ENCODE measurements at places on chromosomes 4 and X. TPM values are rescaled to one million over a fixed set of nuclear protein-coding genes. Genes with fewer than 3 reads are reported as not detected.
A peak's percentile ranks its signal among the peaks of the same experiment; 100 is the strongest.

DNA sequence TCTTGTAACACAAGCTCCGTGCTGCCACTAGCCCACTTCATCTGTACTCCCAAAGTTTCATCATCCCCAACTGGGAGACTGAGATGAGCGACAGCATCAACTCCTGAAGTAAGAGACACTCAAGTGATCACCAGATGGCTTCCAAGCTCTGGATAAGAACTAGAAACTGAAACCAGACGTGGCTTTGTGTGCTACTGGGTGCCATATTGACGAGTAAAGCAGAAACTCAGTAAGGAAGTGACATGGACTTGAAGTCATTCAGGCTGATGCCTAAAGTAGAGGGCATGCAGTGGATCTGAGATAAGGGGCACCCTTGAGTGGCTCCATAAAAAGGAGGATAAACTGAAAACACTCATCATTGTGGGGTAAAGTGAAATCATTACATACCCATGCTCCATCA is 72.4 kb downstream of the PCYT1B start:
- no peak for DNase-seq

Gene VCX3B
- not detected for total RNA-seq

Gene UGT2B10
- not detected for total RNA-seq

Gene DDX53
- not detected for total RNA-seq

GRCh38 chrX:11269006-11269405 is 24.2 kb upstream of the AMELX start:
- no peak for DNase-seq

Gene CCNB3
- total RNA-seq = 0.25 TPM

Gene SMIM10
- total RNA-seq = 2.1 TPM

Gene FABP2
- total RNA-seq = not detected

Gene ASB5
- not detected for total RNA-seq

Gene TMPRSS11D
- total RNA-seq = not detected

Gene SRPX2
- not detected for total RNA-seq

Gene TSPAN7
- total RNA-seq = 0.74 TPM

Gene ARMCX1
- 4.7 TPM for total RNA-seq

DNA sequence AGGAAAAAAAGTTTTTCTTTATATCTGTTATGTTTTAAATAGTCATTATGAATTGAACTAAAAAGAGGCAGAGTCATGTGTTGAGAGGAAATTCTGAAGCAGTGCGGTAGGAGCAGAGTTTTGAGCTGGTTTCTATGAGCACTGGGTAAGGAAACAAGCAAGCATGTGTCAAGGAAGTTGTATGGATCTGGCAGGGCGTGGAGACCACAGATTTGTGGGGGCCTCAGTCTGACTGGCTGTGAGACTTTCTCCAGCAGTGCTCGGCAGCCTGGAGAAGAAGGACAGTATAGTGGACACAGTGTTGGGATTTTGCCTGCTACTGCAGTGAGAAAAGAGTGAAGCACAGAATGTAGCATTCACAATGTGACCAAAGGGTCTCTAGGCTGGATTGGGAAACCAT is 399.1 kb downstream of the INPP4B start:
- no peak for DNase-seq

- DNase-seq = no peak
These were observed 236.1 kb downstream of the FBXO8 start for GRCh38 chr4:174047363-174047762.

DNA sequence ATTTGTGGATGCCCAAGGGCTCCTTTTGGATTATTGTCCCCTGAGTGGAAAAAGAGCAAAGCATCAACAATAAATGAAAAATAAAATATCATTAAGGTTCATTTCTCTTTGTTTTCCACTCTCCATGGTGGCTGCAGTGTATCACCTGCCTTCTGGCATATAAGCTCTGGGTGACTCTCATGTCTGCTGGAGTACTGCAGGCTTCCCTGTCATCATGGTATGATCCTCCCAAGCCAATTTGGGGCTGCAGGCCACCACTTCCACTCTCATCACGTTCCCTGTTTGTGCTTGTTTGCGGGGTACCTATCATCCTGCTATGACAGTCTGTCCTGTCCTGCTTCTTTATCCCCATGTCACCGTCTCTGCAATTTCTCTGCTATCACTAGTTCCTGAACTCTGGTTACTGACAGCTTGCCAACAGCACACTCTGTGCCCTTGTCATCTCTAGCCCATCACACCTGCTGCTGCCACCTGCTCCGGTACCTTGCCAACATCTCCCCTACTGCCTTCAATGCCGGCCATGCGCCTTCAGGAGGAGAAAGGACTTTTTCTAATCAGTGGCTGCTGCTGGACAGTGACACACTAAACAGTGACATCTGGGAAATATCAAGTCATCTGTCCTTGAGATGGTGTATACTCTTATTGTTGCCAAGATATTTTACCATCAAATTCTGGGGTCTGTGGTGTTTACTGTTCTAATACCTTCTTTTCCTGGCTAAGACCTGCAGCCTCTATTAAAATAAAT is 23.0 kb upstream of the FGF5 start:
- no peak for DNase-seq

DNA sequence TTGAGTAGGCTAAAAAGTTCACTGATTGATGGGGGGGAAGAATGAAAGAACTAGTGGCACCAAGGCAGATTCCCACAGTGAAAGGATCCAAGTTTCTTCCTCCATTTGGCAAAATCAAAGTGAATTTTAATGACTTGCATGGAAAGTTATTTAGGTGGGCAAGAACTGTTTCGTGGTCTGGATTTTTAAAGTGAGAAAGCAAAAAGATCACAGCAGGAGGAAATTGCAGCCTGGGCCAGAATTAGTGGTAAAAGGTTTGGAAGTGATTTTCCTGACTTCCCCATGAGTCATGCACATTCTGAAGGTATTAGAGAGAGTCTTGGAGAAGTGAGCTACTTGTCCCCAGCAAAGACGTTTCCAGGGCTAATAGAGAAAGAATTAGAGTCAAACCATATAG is 207.8 kb downstream of the ANTXR2 start:
- no peak for DNase-seq

- DNase-seq = no peak
These were observed 34.6 kb upstream of the MGST2 start for GRCh38 chr4:139630991-139631390.

DNA sequence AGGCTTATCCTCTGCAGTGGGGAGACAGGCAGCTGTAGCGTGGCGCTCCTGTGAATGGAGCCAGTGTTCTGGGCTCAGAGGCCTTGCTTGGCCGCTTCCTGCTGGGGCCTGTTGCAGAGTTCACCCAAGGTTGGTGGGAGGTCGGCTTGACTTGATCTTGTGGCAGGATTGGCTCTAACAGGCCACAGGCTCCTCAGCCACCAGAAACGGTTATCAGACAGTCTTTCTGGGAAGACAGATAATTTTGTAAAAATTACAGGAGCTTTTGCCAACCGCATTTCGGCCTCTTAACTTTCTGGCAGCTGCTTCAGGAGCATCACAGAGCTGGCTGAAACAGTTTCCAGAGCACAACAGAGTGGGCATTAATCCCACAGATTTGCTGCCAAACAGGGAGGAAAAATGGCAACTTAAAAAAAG is 66.4 kb downstream of the DIPK2B start:
- no peak for DNase-seq

DNA sequence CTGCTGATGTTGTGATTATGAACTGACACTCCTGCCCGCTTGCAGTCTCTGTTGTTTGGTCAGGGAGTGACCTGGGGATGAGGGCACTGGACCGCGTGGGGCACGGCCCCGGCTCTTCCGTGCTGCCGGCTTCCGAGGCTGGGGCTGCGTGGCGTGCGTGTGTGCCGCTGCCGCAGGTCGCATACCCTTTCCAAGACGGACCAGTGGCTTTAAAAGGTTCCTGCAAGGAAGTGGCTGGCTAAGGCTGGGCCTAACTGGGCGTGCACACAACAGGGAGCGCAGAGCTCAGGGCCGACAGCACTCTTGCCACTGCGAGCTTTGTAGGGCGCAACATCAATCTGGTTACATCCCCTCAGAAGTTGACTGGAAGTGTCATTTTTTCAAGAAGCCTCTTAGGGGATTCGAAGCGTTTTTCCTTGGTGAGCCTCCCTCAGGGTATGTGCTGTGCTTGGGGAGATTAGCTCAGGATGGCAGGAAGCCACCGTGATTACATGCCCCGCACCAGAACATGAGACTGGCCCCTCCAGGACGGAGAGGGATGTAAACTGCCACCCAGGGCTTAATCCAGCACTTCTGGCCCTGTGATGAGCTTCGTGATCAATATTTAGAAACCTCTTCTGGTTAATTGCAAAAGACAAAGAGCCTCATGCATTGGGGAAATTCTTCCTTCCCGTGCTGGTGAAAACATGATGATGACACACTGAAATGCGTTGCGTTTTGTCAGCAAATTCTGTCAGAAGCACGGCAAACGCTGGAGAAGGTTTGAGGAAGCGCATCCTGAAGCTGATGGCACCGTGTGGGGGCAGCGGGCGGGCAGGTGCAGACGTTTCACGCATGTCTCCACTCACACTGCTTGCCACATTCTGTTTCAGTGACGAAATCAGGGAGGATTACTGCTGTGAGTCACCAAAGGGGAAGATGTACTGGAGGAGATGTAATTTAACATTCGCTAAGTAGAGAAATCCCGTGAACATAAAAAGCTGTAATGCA is 11.1 kb downstream of the MAEA start:
- DNase-seq = peak; percentile 26

Gene FRG2
- not detected for total RNA-seq

Gene UGT2B11
- total RNA-seq = not detected
